HEK293T (cell line): ENCODE measurements at places on chromosomes 6 and 20.

- DNase-seq: no peak
These were observed 84.9 kb downstream of the KCNB1 start for GRCh38 chr20:49397525-49397924.

DNA sequence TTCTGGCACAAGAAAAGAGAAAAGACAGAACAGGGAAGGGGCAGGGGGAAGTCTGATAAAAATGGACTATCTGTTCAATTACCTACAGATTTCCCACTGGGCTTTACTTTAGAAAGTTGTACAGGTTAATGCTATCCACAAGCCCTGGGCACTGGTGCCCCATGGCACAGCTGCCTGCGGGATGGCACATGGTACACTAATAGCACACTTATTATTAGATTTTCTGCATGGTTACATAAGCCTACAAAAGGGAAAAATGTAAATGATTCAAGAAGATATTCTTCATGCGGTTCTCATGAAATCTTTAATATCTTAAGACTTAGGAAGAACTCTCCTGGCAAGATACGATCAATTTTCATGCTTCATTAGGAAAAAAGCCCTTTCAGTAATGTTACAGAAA is 137.5 kb downstream of the GMPR start:
- DNase-seq: no peak

- DNase-seq: peak; percentile 43
These were observed at the start of gene NRN1 for GRCh38 chr6:6006428-6007365. NRN1 (minus strand) TSS chr6:6006925; CDS start chr6:6006749, 176 bp downstream.

DNA sequence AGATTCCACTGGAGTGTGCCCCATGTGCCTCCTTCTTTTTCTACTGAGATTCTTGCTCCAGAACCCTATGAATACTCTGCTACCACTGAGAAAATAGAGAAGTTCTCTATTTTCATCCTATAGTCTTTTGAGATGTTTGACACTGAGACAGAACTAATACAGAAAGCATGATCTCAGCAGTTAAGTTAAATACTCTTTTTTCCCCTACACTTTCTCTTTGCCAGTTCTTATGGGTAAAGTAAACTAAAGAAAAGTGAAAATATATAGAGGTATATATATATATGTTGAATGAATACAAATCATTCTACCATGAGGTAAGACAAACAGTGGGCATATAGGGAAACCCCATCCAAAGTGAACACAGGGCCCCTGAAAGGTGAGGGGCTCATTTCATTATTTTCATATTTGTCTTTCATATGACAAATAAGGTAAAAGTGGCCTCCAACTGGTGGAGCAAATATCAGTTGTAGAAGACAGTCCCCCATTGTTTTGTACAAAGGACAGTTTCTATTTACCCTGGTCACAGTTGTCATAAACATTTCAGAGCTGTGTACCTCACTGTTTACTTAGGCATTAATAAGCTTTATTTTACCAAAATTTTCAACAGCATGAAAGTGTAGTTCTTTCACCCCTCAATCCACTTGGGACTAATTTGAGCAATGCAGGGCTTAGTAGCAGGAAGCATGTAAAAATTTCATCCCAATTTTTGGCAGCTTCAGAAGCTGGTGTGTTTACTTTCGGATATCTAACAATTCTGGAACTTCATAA is 188.3 kb upstream of the MARCKS start:
- DNase-seq: no peak

DNA sequence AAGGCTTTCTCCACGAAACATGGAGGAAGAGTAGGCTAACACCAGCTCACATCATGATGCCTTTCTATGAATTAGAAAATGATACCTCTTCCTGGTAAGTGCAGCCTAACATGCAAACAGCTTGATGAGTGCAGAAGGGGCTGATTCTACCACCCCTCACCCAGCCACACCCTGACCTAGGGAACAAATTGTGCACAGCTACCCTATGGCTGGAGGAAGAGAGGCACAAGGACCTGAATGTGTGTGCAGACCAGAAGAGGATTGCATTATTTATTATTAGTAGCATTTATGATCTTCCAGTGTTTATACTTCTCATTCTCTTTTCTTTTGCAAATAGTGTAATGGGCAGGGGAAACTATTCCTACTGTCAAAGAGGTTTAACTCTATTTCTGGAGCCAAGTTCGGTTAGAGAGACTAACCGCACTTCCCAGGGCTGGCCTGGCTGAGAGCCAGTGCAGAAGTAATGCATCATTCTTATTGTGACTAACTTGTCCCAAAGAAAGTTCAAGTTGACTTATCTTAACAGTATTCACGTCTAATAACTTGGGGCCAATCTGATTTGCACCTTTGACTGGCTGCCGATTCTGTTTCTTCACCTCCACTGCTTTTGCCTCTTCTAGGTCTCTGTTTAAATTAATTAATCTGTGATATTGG is 237.5 kb downstream of the CD83 start:
- DNase-seq: no peak

- DNase-seq: no peak
These were observed 11.0 kb upstream of the KHDC1L start for GRCh38 chr6:73236144-73236750.

GRCh38 chr6:12504325-12504966 is 212.1 kb upstream of the PHACTR1 start:
- peak; percentile 62 for DNase-seq

DNA sequence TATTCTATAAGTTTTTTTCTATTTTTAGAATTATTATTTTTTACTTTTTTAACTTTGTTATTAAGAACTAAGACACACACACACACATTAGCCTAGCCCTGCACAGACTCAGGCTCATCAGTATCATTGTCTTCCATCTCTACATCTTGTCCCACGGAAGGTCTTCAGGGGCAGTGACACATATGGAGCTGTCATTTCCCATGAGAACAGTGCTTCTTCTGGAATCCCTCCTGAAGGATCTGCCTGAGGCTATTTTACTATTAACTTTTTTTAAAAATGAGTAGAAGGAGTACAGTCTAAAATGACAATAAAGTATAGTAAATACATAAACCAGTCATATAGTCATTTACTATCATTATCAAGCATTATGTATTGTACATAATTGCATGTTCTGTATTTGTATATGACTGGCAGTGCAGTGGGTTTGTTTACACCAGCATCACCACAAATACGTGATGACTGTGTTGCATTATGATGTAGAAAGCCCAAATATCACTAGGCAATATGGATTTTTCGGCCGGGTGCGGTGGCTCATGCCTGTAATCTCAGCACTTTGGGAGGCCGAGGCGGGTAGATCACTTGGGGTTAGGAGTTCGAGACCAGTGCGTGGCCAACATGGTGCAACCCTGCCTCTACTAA is 57.9 kb downstream of the HIVEP1 start:
- no peak for DNase-seq

DNA sequence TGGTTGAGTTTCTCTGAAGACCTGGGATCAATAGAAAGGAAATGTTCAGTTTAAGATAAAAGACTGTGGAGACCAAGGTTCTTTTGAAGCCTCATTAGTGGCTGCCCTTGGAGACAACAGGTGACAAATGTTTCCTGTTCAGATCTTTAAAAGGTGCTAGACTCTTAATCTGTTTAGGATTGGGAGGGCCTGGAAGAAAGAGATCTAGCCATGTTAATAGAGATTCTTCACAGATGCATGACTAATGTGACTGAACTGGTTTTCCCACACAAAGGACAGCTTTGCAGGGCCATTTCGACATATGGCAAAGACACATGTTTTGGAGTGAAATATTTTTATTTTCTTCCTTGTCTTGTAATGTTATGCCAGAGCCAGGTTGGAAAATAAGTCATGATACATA is 82.2 kb downstream of the WDR27 start:
- DNase-seq: no peak

GRCh38 chr6:27149150-27149549 is 98.4 kb upstream of the PRSS16 start:
- no peak for DNase-seq

DNA sequence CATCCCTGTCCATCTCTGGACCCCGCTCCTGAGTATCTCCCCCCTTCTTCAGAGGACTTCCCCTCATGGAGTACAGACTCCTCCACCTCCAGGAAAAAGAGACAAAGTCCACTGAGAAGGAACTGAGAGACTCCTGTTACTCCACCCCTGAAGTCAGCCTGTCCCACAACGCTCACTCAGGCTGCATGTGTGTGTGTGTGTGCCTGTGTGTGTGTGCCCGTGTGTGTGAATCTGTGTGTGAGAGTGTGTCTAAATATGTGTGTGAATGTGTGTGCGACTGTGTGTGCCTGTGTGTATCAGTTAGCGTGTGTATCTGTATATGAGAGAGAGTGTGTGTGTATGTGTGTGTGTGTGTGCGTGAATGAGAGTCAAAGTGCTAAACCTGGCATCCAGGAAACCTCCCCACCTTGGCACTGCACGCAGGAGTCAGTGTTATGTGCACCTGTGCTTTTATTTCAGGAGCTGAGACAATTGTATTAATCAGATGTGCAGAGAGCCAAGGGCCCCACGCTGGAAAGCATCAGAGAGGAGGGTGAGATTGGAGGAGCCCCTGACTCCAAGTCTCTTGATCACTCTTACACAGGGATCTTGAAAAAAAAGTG is 39.0 kb downstream of the HLA-A start:
- no peak for DNase-seq

GRCh38 chr6:8707956-8708772 is 272.8 kb upstream of the SLC35B3 start:
- DNase-seq: peak; percentile 42

- no peak for DNase-seq
These were observed 4.9 kb upstream of the UBE2J1 start for GRCh38 chr6:89357390-89357789.

DNA sequence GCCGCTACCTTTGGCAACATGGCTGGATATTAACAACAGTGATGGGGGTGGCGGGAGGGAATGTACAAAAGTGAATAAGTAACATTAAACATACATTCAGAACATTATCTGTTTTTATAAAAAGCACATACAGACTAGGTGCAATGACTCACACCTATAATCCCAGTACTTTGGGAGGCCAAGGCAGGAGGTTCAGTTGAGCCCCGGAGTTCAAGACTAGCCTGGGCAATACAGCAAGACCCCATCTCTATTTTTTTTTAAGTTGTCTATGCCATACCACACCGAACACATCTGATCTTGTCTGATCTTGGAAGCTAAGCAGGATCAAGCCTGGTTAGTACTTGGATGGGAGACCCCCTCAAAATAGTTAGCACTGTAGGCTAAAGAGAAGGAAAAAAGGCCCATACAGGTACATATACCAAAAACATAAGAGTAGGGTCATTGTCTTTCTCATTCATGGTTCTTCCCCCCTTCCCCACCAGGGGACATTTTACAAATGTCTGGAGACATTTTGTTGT is 1.7 kb upstream of the HCK start:
- no peak for DNase-seq

DNA sequence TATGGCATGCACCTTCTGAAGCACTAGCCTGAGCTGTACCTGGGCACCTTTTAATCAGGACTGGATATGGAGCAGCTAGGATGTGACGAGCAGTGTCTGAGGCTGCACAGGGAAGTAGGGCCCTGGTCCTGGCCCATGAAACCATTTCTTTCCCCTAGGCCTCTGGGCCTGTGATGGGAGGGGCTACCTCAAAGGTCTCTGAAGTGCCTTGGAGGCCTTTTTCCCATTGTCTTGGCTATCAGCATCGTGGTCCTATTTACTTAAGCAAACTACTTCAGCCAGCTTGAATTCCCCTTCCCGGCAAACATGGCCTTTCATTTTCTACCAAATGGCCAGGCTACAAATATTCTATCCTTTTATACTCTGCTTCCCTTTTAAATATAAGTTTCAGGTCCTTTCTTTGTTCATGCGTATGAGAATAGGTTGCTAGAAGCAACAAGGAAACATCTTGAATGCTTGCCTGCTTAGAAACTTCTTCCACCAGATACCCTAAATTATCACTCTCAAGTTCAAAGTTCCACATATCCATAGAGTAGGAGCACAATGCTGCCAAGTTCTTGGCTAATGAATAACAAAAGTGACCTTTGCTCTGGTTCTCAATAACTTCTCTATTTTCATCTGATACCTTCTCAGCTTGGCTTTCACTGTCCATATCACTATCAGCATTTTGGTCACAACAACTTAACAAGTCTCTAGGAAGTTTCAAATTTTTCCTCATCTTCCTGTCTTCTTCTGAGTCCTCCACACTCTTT is 673.1 kb downstream of the HTR1B start:
- DNase-seq: no peak

DNA sequence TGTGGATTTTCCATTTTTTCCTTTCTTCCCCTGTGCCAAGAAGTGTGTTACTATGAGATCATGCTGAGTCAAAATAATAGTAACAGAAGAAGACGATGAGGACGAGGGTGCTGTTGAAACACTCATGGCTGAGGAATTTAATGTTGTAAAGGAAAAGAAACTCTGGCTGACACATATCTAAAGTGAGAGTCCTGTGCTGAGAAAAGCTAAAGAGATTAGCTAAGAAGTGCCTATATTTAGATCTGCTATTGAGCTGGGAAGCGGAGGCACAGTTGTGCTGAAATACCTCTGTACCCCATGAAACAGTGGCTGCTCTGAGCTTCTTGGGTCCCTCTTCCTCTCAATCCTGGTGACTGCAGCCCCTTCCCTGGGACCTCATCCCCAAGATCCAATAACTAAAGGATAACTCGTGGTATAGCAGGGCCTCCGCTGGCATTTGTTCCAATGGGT is 1.1 kb upstream of the SYTL3 start:
- no peak for DNase-seq

DNA sequence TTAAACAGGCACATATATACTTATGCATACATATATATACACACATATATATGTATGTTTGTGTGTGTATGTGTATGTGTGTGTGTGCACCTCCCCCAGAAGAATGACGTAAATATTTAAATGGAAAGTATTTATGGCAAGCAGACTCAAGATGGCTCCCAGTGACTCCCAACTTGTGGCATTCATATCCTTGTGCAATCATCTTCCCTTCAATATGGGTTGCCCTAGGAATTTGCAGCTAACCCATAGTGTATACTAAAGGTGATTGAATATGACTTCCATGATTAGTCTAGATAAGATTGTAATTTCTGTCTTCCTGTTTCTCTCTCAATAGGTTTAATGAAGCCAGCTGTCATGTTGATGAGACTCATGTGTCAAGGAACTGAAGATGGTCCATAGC is 127.6 kb downstream of the TRDN start:
- DNase-seq: no peak

DNA sequence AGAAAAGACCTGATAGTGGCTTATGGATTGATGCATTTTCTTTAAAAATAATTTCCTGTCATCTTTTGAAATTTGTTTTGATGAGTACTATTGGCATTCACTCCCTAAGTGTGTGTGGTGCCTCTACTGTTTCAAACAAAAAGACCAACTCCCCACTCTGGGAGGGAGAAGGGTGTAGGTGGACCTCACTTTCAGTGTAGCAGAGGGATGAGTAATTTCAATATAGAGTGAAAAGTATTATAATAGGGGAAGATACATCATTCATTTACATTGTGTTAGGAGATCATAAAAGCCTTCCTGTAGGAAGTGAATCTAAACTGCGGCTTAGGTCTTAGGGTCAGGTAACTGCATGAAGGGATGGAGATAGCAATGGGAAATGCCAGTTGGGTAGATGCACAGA is 46.4 kb downstream of the SAMD3 start:
- DNase-seq: no peak

- DNase-seq: no peak
These were observed 26.4 kb downstream of the CSNK2A1 start for GRCh38 chr20:517221-517620.

GRCh38 chr6:54002116-54002515 is 109.1 kb upstream of the MLIP start:
- no peak for DNase-seq

GRCh38 chr20:842547-842940 is 9.0 kb downstream of the FAM110A start:
- DNase-seq: no peak

- no peak for DNase-seq
These were observed 169.3 kb downstream of the OGFRL1 start for GRCh38 chr6:71457929-71458328.

- DNase-seq: no peak
These were observed 17.9 kb upstream of the MOCS1 start for GRCh38 chr6:39952167-39952566.

GRCh38 chr20:3661814-3662665 is 1.2 kb downstream of the GFRA4 start:
- no peak for DNase-seq
